Hindlimb muscle (tissue), 1 donor: ENCODE measurements at places on chromosomes 3 and 15.

- DNase-seq = peak; percentile 51
Observed at GRCh38 chr3:51671734-51672475, 853 bp downstream of the TEX264 start.

DNA sequence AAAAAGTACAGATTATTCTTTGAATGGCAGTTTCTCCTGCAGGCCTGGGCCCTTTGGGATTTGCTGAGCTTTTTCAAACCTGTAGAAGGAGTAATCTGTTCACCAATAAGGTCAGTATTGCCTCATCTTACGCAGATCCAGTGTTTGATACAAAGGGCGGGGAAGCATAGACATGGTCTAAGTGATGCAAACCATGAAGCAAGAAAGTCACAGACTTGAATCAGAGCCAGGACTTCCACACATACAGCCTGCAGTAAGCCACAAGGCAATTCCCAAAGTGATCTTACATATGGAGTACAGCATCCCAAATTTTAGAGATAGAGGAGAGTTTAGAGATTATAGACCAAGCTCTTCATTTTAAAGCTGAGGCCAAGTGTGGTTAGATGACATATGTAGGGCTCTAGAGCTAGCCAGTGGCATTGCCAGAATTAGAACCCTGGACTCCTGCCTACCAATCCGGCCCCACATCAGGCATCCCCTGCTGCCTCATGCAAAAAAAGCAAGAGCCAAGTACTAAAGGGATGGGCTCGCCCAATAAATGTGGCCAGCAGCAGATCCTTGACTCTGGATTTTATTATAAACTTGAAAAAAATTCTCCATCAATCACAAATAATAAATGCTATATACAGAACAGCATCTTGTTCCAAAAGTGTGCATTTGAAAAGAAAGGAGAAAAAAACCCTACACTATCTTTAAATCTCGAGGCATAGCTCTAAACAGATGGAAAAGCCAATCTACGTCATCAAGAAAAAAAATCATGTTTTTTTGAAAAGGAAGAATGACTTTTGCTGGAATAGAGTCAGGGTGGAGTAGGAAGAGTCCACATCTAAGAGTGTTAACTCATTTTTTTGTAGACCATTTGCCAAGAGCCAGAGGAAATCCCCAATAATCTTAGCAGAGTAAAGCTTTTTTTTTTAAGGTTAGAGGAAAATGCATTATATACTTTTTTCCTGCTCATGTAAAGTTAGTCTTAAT lies 24.0 kb downstream of the ABI3BP start:
- DNase-seq = peak; percentile 63

GRCh38 chr15:59237119-59237855 lies 30.6 kb downstream of the LDHAL6B start:
- no peak for DNase-seq

GRCh38 chr3:157232141-157232540 lies 72.2 kb upstream of the CCNL1 start:
- no peak for DNase-seq

GRCh38 chr3:124636863-124637296 lies 93.4 kb upstream of the UMPS start:
- DNase-seq = no peak

- peak; percentile 88 for DNase-seq
Observed at GRCh38 chr15:66702035-66702786, at the start of gene SMAD6. Gene SMAD6 (plus strand): TSS chr15:66702236. CDS start chr15:66703259, 1,023 bp downstream.

DNA sequence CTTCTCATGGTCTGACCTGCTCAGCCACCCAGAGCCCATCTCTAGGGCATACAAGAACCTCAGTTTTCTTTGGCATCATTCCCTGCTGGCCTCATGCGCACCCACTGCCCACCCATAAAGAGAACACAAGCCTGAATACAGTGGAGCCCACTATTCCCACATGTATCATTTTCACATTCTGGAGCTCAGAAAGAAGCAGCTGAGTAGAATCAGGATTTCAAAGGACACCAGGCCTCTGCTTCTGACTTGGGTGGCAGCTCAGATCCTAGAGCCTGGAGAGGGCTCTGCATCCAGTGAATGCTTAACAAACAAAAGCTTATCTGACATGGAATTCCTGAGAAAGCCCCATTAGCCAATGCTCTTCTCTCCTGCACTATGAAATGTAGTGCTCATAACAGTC lies 34.7 kb downstream of the RBP2 start:
- no peak for DNase-seq

- no peak for DNase-seq
Observed at GRCh38 chr3:186971578-186971977, 41.3 kb downstream of the ST6GAL1 start.

- DNase-seq = no peak
Observed at GRCh38 chr15:94265982-94266381, 34.6 kb downstream of the MCTP2 start.

DNA sequence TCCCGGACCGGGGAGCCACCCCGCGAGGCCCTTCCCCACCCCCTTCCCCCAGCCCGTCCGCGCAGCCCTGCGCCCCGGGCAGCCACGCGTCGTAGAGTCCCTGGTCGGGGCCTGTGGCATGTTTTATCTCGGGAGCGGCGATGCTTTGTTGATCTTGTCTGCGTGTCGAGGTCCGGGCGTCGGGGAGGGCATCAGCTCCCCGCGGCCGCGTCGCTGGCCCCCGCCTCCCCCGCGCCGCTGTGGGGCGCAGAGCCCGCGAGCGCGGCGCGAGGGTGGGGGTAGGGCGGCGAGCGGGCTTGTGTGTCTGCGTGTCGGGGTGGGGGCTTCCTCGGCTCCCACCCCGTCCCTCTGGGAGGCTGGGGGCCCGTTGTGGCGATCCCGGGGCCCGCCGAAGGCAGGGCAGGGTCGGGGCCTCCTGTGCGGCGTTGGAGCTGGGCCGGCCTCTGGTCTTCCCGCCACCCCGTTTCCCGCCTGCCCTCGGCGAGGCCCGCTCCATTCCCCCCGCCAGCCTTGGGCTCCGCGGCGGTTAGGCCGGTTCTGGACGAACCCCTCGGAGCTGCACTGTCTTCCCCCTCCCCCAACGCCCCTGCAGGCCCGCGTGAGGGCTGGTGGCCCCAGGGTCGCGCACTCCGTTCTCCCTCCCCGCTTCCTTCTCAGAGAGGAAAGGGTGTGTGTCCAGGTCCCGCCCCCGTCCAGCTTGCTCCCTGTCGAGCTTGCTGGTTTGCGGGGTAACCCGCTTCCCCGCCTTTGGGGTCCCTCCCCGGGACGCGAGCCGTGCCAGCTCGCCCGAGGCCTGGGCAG lies 695 bp downstream of the GMPS start:
- DNase-seq = peak; percentile 53

GRCh38 chr3:7630351-7630911 lies 769.5 kb downstream of the GRM7 start:
- DNase-seq = no peak

DNA sequence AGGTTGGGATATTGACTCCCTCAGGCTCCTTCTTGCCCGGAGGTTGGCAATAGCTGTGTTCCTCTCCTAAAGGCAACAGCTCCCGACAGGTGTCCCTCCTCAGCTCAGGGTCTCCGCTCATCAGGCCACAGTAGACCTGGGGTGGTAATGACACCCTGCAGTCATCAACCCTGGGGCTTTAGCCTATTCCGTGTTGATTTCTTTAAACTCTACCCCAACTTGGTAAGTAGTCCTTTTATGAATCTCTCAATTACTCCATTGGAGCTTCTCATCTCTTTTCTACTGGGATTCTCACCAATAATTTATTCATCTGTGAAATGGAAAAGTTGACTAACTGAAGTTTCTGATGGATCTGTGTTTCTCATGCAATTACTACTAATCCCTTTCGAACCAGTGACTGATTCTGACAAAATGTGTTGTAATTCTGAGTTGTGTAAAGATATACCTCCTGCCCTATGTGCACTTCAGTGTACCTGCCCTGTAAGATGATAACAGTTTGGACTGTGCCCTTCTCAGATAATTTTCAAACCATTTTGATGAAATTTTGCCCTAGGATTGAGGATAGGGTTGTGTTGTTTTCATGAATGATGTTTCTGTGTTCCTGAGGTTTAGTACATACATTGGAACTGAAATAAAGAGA lies 89.7 kb downstream of the RPL39L start:
- no peak for DNase-seq

- no peak for DNase-seq
Observed at GRCh38 chr15:70181626-70182255, 84.0 kb upstream of the TLE3 start.

- no peak for DNase-seq
Observed at GRCh38 chr3:123431658-123432324, 17.1 kb downstream of the ADCY5 start.

- DNase-seq = no peak
Observed at GRCh38 chr3:45211466-45212094, 14.5 kb downstream of the TMEM158 start.

- no peak for DNase-seq
Observed at GRCh38 chr3:195895861-195896360, 12.4 kb downstream of the TNK2 start.

DNA sequence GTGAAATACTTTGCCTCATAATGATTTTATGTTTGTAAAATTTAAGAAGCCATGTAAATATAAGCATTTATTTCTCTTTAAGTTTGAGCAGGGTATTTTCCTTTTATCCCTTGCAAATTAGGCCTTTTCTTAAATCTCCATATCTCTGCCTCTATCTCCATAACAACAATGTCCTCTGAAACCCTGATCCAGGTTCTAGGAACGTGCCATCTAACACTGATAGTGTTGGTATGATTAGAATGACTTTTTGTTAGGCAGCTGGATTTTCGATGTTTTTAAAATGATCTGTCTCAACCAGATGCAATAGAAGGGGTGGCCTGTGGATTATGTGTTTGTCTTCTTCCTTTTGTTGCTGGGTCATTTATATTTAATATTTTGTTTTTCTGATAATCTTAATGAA lies 77.9 kb downstream of the TRPC1 start:
- DNase-seq = no peak

DNA sequence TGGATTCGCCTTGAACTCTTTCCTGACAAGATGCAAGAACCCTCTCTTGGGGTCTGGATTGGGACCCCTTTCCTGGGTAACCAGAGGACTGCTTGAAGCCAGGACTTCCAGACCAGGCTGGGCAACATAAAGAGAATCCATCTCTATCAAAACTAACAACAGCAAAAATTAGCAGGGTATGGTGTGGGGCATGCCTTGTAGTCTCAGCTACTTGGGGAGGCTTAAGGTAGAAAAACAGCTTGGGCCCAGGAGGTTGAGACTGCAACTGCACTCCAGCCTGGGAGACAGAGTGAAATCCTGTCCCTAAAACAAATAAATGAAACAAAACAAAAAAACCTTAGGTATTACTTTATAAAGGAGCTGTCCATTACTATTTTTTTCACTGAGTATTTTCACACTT lies 93.1 kb upstream of the PLXND1 start:
- DNase-seq = no peak

GRCh38 chr3:169998668-169999131 lies 32.1 kb downstream of the SEC62 start:
- DNase-seq = no peak

DNA sequence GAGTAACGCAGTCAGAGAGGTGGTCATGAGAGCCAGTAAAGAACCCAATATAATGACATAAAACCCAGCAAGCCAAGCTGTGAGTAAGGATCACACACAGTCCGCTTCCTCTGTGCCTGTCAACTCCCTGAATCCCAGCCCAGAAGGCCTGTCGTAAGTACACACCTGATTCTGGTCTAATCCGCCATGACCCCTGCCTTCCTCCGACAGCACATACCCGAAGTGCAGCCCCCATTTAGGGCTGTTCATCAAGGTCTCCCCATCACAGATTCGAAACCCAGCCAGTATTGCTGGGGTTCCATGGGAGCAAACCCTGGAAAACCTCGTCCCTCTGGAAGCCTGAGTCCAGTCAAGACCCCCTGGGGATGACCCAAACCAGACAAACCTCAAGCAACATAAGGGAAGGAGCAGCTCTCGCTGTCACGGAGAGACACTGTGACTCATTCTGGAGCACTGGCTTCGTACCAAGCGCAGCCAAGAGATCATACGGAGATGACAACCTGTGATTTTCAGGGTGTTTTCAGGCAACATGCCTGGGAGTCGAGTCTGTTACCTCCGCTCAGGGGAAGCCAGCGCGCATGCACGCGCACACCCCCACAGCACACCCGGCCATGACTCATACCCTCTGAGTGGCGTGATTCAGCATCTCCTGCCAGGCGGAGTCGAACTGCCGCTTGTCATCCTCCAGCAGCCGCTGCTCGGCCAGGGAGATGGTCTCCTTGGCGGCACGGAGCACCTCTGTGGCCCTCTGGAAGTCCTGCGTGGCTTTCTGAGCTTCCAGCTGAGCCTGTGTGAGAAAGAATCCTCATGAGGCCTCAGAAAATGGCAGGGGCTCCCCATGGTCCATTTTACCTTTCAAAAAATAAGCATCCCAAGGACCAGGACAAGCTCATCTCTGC lies 63.0 kb downstream of the SH3BP5 start:
- DNase-seq = peak; percentile 58

DNA sequence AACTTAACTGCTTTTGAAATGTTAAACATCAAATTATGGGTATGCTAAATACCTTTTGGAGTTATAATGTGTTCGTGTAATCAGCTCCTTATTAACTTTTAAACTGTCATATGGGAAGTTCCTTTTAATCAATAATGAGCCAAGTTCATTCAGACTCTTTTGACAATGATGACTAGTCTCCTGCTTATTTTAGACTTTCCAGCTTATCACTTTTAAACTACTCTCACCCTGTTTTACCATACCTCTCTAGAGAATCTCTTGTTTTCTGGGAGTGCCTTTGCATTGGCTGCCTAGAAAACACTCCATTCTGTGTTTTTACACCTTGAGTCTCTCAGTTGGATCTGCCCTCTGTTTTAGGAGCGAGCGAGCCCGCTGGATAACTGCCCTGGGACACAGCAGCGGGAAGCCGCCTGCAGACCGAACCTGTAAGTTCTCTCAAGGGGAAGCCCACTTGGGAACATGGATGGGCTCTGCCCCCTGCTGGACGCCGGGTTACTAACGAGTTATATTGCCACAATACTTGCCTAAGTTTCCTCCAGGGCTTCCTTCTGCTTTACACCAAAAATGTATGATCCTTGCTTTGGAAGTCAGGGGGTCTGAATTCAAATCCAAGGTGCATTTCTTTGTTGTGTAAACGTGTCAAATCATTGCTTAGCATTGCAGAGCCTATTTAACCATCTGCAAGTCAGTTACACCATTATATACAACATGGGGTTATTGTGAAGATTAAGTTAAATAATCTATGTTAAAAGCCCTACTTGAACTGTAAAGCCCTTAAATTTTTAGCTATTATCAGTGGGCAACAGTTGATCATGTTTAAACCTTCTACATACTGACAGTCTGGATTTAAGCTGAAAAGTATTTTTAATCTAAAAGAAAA lies 71.3 kb downstream of the DHX36 start:
- DNase-seq = peak; percentile 87

DNA sequence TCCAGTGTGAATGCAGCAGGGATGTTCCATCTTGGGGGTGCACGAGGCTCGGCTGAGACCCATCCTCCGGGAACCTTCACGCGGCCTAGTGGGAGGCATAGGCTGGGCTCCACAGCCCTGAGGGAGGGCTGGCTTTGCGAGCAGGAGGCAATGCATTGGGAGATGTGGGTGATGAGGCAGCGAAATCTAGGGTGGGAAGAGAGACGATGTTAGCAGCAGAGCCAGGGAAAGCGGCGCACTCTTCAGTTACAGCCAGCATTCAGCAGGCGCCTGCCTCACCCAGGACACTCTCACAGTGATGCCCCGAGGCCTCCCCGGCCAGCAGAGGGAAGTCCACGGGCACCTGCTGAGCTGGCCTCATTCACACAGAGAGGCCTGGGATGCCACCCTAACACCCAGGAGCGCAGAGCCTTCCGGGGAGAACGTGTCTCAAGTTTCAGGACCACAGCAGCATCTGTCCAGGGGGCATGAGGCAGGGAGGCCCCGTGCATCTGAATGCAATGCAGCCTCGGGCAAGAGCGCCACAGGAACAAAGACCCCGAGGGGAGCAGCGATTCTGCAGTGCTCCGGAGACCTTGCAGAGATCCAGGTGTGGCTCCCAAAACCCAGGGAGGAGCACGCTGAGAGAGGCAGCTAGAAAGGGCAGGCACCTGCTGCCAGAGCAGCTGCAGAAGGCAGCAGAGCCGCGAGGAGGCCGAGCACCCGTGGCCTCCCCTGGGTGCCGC lies 102.4 kb downstream of the NUP210 start:
- no peak for DNase-seq
